ENCODE measurements at places on chromosomes 1 and 21. TPM values are rescaled to one million over a fixed set of nuclear protein-coding genes. Genes with fewer than 3 reads are reported as not detected.

TTC24 gene
- total RNA-seq, result not detected

GRCh38 chr21:46504666-46505065 is 46.0 kb downstream of the DIP2A start:
- H3K4me3 ChIP-seq, result no peak overlapping the region
- H3K27me3 ChIP-seq, result no peaks in the 10 kb centered on the region
- no peak overlapping the region for H3K27ac ChIP-seq

HSF2BP gene
- total RNA-seq, result 0.43 TPM

ACKR1 gene
- total RNA-seq, result 0.12 TPM

DNA sequence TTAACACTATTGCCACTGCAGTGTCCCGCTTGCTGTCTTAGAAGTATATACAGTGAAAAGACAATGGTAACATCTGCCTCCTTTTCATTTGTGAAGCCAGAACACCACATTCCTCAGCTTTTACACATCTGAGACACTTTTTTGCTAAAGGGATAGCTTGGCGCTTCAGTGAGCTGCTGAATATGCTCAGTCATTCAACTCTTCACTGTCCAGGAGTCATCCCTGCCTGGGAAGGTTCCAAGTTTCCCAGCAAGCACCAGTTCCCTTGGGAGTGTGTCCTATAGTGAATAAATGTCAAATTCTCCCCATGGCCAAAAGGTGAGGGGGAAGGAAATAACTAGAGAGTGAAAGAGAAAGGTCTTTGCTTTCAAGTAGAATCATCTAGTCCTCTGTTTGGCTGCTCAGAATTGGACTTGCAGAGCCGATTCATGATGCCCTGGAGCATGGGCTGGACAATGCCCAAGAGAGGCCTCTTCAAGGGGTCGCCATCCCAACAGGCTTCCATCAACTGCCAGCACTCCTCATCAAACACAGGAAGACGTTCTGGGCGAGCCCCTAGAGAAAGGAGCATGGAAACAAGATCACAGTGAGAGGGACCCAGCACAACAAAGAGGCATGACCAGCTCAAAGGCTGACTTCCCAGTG is 25.5 kb upstream of the RBBP5 start:
- no peaks in the 10 kb centered on the region for H3K4me1 ChIP-seq
- H3K27me3 ChIP-seq, result no peaks in the 10 kb centered on the region
- H3K36me3 ChIP-seq, result no peaks in the 10 kb centered on the region
- H3K27ac ChIP-seq, result no peak overlapping the region

LGR6 gene
- total RNA-seq, result 0.40 TPM
